Activated B cell treated with CpG ODN at 0.5 μM for 24 hours (primary cell): ENCODE measurements at places on chromosomes 3 and 15.

GRCh38 chr3:54888873-54889272, 39.0 kb downstream of the LRTM1 start:
- no peaks in the 10 kb centered on the region for H3K4me1 ChIP-seq
- no peak overlapping the region for H3K27ac ChIP-seq
- H3K36me3 ChIP-seq = no peaks in the 10 kb centered on the region
- DNase-seq = no peak

- no peak for DNase-seq
- H3K36me3 ChIP-seq = no peaks in the 10 kb centered on the region
- H3K27me3 ChIP-seq = no peaks in the 10 kb centered on the region
- H3K4me3 ChIP-seq = no peak overlapping the region
Observed at GRCh38 chr3:143222505-143222904, 102.9 kb downstream of the CHST2 start.

DNA sequence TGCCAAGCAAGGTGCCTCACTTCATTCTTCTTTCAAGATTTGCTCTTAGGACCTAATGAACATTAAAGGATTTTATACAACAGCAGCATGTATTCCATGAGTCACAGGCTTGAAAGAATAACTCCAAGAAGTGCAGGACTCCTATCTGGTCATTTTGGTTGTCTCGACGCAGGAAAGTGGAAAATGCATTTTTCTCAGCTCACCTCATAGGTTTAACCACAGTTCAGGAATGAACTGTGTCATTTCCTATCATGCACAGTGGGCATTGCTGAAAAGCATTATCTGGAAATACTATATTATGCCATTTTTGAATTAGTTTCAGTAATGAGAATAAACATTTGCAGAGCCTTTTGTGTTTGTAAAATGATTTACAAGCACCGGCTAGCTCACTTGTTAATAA, 98.7 kb upstream of the BFSP2 start:
- no peak overlapping the region for H3K27ac ChIP-seq
- no peaks in the 10 kb centered on the region for H3K36me3 ChIP-seq
- no peaks in the 10 kb centered on the region for H3K4me1 ChIP-seq
- H3K4me3 ChIP-seq = no peak overlapping the region

GRCh38 chr3:127825756-127826155, 3.4 kb upstream of the MGLL start:
- peaks cover 14% of the 10 kb centered on the region for H3K27me3 ChIP-seq
- peaks cover 23% of the 10 kb centered on the region for H3K4me1 ChIP-seq
- peaks cover 9% of the 10 kb centered on the region for H3K36me3 ChIP-seq
- no peak overlapping the region for H3K27ac ChIP-seq

GRCh38 chr3:184751204-184752040, 39.6 kb upstream of the MAGEF1 start:
- H3K4me1 ChIP-seq = peaks cover 8% of the 10 kb centered on the region
- no peaks in the 10 kb centered on the region for H3K36me3 ChIP-seq
- H3K27me3 ChIP-seq = peaks cover 8% of the 10 kb centered on the region
- H3K4me3 ChIP-seq = no peak overlapping the region
- no peak for DNase-seq

- no peaks in the 10 kb centered on the region for H3K4me1 ChIP-seq
- H3K27ac ChIP-seq = no peak overlapping the region
- no peak for DNase-seq
- H3K27me3 ChIP-seq = no peaks in the 10 kb centered on the region
- no peaks in the 10 kb centered on the region for H3K36me3 ChIP-seq
Observed at GRCh38 chr3:178500631-178501030, 35.6 kb upstream of the KCNMB2 start.

DNA sequence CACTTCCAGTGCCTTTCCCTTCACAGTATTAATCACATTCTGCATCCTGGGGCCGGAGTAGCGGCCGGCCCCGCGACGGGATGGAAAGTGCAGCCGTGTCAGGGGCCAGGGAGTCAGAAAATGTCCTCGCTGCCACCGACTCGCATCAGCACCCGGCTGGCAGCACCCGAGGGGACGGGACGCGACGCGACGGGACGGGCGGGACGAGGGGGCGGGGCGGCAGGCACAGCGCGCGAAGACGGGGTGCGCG, 353 bp downstream of the ATG3 start:
- DNase-seq = no peak
- peaks cover 52% of the 10 kb centered on the region for H3K4me1 ChIP-seq
- H3K4me3 ChIP-seq = peak overlapping the region; percentile 99
- H3K36me3 ChIP-seq = peaks cover 54% of the 10 kb centered on the region
- no peaks in the 10 kb centered on the region for H3K27me3 ChIP-seq

DNA sequence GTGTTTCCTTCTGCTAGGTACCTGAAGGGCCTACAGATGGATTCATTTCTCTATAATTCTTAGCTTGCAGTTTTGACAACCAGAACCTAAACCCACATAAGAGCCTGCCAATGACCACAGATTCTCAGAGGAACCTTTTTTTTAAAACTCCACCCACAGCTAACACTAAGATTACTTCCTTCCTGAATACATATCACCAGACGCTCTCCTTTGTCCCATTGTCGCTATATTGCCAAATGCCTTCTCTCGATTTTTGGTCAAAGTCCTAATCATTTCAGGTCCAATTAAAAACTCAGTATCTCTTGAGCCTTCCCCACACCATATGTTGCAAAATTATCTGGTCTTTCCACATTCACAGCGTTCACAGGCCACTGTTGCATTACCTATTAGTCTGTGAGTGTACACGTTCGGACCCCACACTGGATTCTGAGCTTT, 12.4 kb downstream of the ZNF710 start:
- H3K4me1 ChIP-seq = peaks cover 38% of the 10 kb centered on the region
- peak overlapping the region; percentile 20 for H3K27ac ChIP-seq
- DNase-seq = no peak
- peak overlapping the region; percentile 48 for H3K4me3 ChIP-seq
- H3K27me3 ChIP-seq = no peaks in the 10 kb centered on the region

DNA sequence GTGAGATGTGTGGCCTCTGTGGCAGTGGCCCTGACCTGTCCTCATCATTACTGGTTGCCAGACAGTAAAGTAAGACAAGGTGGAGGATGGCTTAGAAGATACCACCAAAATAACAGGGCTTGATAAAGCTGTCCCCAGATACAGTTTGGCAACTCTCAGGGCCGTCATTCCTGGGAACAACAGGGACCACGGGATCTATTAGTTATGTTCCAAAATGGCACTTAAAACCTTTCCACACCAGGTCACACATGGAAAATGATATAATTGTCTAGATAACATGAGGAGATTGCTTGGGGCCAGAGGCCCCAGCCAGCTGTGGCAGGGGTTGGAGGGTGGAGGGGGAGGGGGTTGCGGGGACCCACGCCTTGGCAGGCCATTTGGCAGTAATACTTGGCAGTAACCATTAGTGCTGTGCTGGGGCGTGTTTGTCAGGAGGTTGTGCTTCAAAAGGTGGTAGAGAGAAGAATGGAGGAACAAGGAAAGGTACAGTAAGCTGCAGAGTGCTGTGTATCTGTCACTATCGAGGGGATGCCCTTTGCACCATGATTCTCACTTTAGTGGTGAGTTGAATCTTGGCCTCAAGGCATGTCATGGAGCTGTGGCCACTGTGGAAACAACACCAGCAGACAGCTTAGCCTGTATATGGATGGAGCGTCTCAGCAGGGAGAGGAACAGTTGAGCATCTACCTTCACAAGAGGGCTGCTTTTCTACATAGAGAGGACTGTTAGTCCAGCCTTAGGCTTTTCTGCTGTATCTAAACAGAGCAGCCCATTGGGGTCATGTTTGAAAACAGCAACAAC, 14.0 kb downstream of the PLCL2 start:
- peaks cover 5% of the 10 kb centered on the region for H3K36me3 ChIP-seq
- no peak for DNase-seq
- H3K27ac ChIP-seq = peak overlapping the region; percentile 86
- H3K4me1 ChIP-seq = peaks cover 90% of the 10 kb centered on the region
- no peaks in the 10 kb centered on the region for H3K27me3 ChIP-seq

DNA sequence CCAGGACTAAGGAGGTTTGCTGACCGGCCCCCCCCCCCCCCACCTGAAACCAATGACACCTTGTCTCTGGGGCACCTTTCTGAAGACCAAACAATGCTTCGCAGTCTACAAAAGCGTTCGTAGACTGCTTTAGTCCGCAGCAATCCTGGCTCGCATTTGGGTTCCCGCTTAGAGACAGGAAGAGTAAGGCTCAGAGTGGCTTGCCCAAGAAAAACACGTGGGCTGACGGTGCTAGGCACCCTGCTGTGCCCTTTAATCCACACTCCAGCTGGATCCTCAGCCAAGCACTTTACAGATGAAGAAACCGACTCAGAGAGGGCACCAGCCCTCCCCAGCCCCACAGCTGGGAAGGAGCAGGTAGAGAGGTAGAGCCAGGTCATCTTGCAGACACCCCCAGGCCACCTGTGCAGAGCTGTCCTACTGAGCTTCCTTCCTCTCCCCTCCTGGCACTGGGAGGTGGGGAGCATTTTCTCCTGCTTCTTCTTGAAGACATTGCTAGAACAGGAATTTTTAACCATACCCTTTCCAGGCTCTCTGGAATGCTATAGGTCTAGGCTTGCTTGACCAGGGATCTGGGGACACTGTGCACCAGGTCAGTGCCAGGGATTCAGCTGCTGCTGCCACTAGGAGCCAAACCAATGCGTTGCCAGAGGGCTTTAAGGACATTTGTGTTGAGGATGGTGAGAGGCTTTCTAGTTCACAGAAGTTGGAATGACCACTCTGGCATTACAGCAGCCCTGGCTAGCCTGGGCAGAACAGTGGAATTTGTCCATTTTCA, 1.0 kb upstream of the KLF15 start:
- peaks cover 36% of the 10 kb centered on the region for H3K27me3 ChIP-seq
- peak overlapping the region; percentile 88 for H3K4me3 ChIP-seq
- H3K27ac ChIP-seq = no peak overlapping the region
- no peak for DNase-seq
- peaks cover 1% of the 10 kb centered on the region for H3K36me3 ChIP-seq

DNA sequence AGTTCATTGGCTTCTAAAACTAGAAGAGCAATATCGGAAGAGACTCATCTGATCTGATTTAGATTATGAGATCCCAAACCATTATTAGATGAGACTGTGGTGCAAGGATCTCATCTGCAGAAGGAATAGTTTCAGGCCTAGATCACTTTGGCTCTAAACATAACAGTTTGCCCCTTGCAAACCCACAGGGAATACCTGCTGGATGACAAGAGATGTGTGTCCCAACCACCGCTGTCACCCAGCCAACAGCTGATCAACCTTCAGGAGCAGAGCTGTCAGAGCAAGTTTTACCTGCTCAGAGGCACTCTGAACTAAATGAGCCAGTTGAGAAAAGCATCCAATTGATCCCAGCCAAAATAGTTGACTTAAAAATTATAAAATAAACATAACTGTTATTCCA, 64.0 kb upstream of the ST3GAL6 start:
- DNase-seq = no peak
- H3K27ac ChIP-seq = no peak overlapping the region
- H3K4me3 ChIP-seq = no peak overlapping the region
- no peaks in the 10 kb centered on the region for H3K27me3 ChIP-seq
- H3K36me3 ChIP-seq = no peaks in the 10 kb centered on the region

- no peaks in the 10 kb centered on the region for H3K4me1 ChIP-seq
- no peak overlapping the region for H3K4me3 ChIP-seq
- H3K27ac ChIP-seq = no peak overlapping the region
- DNase-seq = no peak
- H3K36me3 ChIP-seq = no peaks in the 10 kb centered on the region
Observed at GRCh38 chr3:14886101-14886500, 61.3 kb upstream of the NR2C2 start.

DNA sequence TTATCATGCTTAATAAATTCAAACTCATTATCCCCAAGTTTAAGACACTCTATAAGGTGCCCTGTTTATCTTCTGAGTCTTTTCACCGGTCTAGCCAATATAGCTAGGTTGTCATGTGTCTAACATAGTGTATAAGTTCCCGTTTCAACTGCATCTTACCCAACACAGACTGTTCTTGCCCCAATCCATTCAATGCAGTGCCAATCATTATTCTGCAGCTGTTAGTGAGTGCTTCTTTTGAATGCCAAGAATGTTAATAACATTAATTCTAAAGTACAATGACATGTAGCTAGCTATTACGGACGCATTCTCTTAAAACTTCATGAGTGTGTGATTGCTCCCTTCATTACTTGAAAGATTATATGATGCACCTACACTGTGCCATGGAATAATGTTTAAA, 646.4 kb upstream of the NR2F2 start:
- H3K4me1 ChIP-seq = no peaks in the 10 kb centered on the region
- H3K27ac ChIP-seq = no peak overlapping the region
- H3K36me3 ChIP-seq = no peaks in the 10 kb centered on the region
- H3K4me3 ChIP-seq = no peak overlapping the region

DNA sequence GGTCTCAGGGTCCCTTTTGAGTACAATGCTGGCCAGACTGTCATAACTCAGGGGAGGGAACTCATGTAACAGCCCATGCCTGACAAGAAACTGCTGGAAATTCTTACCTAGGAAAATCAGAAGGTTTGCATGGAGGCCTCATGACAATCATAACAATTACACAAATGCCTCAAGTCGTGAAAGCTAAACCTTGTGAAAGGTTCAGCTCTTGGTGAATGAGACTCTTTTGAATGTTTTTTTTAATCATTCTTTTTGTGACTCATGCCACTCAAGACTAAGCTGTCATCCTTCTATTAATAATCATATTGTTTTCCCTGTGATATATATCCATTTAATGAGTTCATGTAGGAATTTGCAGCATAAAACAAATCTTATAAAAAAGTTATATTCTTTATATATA, 61.4 kb upstream of the LEKR1 start:
- H3K4me1 ChIP-seq = no peaks in the 10 kb centered on the region
- no peak for DNase-seq
- H3K4me3 ChIP-seq = no peak overlapping the region
- no peaks in the 10 kb centered on the region for H3K27me3 ChIP-seq
- no peaks in the 10 kb centered on the region for H3K36me3 ChIP-seq
- H3K27ac ChIP-seq = no peak overlapping the region

DNA sequence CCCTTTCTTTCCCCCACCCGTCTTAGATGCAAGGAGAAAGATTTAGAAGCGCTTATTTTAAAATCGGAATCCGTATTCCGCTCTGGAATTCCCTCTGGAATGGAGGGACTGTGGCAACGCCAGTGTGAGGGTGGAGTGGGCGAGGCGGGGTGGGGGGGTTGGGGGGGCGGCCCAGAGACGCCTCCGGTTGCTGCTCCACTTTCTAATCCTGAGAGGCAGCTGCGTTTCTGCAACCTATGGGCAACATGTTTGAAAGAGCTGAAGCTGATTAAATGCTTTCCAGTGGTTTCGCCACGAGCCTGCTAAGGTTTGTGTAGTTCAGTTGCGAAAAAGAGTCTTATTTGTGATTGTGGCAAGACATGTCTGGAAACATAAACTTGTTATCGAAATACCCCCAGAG, at the start of gene CCK:
CCK (minus strand) TSS at position 101 of the 400 bp plus-strand sequence. CDS start 2,555 bp downstream, outside the sequence.
- H3K27me3 ChIP-seq = peaks cover 67% of the 10 kb centered on the region
- no peak within 1 kb of the TSS for H3K4me3 ChIP-seq
- H3K4me1 ChIP-seq = peaks cover 10% of the 10 kb centered on the region
- no peak within 1 kb of the TSS for H3K27ac ChIP-seq
- no peak for DNase-seq

- no peaks in the 10 kb centered on the region for H3K36me3 ChIP-seq
- no peaks in the 10 kb centered on the region for H3K4me1 ChIP-seq
- no peak overlapping the region for H3K4me3 ChIP-seq
- no peak for DNase-seq
Observed at GRCh38 chr3:35404571-35404970, 234.8 kb upstream of the ARPP21 start.
